ENCODE measurements at places on chromosomes 4 and X.

DNA sequence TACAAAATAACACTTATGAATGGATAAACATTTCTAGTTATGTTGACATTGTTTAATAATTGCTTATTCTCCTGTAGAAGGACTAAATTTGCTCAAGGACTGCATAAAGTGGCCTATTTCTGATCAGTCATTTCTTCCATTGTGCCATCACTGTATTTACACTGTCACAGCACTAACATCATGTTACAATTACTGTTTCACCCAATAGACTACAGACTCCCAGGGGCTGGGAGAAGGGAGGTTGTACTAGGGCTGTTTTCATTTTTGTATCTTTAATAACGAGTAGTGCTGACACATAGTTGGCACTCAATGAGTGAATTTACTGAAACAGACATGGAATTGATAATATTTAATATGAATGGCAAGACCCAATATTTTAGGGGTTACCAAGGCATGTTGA lies 139.5 kb downstream of the SLC10A7 start:
- DNase-seq, result no peak
- H3K36me3 ChIP-seq, result no peaks in the 10 kb centered on the region
- no peaks in the 10 kb centered on the region for H3K27me3 ChIP-seq
- no peaks in the 10 kb centered on the region for H3K4me1 ChIP-seq
- no peak overlapping the region for H3K4me3 ChIP-seq

DNA sequence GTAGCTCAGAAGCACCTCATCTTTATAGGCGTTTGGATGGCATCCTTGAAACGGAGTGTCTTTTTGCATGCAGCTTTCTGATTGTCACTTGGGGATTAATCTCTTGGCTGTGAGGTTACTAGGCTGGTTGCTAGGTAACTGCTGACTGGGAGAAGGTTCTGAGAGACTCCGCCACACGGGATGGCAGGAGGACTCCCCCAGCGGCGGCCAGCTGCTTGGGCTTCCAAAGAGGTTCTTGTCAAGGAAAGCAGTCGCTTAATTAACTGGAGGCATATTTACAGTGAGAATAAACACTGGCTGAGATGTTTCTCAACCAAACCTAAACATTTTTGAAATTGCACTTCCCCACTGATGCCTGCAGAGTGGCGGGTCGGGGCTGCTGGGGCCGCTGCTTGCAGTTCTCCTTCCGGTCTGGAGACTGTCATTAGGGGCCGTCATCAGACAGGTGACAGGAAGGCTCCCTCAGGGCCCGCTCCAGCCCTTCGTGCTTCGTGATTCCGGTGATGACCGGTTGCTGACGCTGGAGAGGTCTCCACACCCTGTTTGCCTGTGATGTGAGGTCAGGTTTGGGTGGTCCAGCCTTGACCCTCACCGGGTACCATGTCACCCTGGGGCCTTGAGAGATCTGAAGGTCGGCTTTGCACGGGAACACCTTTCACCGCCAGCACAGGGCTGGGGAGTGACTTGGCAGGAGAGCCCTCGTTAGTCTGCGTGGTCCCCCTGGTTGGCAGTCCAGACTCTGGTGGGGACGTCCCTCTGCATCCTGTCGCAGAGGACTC lies 9.1 kb downstream of the NSG1 start:
- peaks cover 3% of the 10 kb centered on the region for H3K27me3 ChIP-seq
- no peaks in the 10 kb centered on the region for H3K36me3 ChIP-seq
- no peak overlapping the region for H3K27ac ChIP-seq
- DNase-seq, result no peak
- no peaks in the 10 kb centered on the region for H3K4me1 ChIP-seq
- no peak overlapping the region for H3K4me3 ChIP-seq

- no peaks in the 10 kb centered on the region for H3K36me3 ChIP-seq
- no peak for DNase-seq
- peaks cover 32% of the 10 kb centered on the region for H3K27me3 ChIP-seq
- H3K4me1 ChIP-seq, result peaks cover 7% of the 10 kb centered on the region
These were observed 4.2 kb downstream of the MID1 start for GRCh38 chrX:10615931-10616774.

GRCh38 chr4:152500800-152501434 lies 35.0 kb downstream of the FBXW7 start:
- peaks cover 21% of the 10 kb centered on the region for H3K4me1 ChIP-seq
- no peaks in the 10 kb centered on the region for H3K27me3 ChIP-seq
- DNase-seq, result peak; percentile 30

DNA sequence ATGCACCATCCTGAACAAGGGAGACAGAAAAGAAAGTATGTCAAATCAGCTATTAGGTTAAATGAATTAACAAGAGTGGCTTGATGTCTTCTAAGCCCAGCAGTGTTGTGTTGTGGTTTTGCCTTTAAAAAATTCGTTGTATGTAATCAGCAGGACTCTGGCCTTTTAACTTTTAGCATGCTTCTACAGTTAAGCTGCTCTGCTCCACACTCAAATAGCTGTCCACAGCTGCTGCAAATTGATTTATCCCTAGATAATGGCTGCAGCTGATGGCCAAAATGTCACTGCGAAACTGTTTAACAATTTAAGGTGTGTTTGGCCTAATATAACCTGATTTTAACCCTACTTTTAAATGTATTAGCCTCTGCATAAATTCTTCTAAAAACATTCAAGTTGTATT lies 85.8 kb downstream of the CXXC4 start:
- no peaks in the 10 kb centered on the region for H3K4me1 ChIP-seq
- H3K36me3 ChIP-seq, result no peaks in the 10 kb centered on the region
- DNase-seq, result no peak
- H3K4me3 ChIP-seq, result no peak overlapping the region

DNA sequence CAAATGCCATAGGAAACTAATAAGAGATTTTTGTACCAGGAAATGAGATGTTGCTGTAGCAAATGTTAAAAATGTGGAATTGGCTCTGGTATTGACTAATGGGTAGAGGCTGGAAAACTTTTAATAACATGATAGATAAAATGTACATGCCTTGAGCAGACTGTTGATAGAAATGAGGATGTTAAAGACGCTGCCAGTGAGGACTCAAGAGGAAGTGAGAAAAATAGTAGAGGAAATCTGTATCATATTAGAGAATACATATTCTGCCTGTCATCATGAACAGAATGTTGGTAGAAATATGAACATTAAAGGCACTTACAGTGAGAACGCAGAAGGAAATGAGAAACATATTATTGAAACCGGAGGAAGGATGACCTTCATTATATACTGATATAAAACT lies 577.2 kb upstream of the HTR2C start:
- DNase-seq, result no peak
- H3K4me3 ChIP-seq, result no peak overlapping the region
- no peaks in the 10 kb centered on the region for H3K36me3 ChIP-seq

Data from activated T-helper 2 cell treated with anti-CD3 and anti-CD28 coated beads, Interferon-gamma antibody, Interleukin-2, Interleukin-4, amounts not matched to agents 10 μg/mL and 5 μg/mL and 100 μg/mL, durations not matched to agents 14 hours and 24 hours and 36 hours (primary cell).